ENCODE measurements at places on chromosomes 6 and 20.

DNA sequence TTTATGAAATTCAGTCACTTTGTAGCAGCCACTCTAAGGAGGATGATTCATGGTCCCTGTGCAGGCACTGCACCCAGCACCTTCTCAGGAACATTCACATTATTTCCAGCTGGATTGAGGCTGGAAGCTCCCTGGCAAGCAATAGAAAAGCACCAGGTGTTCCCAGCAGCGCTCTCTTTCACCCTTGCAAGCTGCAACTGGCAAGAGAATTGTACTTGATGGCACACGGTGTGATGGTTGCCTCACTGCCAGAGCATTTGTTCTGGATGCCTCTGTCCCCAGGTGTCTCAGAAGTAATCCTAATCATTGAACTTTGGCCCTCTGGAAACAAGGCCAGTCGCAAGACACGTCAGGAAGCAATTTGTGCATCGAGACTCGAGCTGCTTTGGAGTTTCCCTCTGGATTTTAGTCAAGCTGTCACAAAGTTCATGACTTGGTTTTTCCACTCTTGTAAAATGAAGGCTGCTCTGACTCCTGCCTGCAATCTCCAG, 24.9 kb upstream of the PHACTR2 start:
- DNase-seq = peak; percentile 57

DNA sequence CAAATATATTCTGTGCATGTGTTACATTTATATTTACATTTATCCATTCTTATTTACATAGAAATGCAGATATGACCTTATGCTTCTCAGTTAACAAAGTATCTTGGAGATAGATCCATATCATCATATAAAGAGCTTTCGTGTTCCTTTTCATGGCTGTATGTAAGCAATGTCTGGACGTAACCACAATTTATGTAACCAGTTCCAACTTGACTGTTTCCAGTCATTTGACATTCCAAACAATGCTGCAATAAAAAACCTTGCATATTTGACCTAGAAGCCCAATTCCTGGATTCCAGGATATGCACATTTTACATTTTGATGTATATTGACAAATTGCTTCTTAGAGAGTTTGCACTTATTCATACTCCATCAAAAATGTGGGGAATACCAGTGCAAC, 113.7 kb upstream of the F13A1 start:
- peak; percentile 88 for DNase-seq

GRCh38 chr20:49515586-49515985, 33.1 kb upstream of the KCNB1 start:
- DNase-seq = no peak

DNA sequence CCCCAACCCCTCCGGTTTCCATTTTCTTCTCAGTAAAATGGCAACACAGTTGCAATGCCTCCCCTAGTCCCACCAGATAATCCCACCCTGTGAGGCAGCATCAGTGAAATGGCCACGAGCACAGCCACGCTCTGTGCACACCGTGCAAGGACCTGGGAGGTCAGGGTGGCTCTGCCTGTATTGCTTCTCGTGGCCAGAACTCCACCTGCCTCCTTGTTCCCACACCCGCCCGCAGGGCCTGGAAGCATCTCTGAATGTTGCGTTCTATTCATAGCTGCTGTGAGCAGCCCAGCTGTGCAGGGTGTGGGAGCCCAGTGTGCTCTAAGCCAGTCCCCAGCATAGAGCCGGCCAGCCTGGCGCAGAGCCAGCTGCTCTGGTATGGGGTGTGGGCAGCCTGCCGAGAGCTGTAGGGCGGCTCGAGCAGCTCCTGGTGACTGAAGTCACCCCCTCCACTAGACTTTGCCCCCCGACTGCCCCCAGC, 161.1 kb downstream of the DLL1 start:
- DNase-seq = peak; percentile 54

DNA sequence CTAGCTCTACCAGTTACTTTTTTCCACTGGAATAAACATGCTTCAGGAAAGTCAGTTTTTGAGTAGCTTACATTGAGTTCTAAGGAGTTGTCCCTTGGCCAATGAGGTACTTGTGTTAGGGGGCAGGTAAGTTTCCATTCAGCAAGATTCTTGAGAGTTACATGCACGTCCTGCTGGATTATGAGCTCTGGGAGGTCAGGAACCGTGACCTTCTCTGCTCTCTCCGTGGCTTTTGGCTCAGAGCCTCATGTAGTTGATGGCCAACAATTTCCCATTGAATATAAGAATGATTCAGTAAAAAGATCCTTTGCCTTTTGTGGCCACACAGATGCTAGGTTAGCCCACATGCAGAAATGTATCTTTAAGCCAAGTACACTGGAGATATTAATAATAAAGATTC, 181.8 kb upstream of the RALGAPA2 start:
- no peak for DNase-seq

DNA sequence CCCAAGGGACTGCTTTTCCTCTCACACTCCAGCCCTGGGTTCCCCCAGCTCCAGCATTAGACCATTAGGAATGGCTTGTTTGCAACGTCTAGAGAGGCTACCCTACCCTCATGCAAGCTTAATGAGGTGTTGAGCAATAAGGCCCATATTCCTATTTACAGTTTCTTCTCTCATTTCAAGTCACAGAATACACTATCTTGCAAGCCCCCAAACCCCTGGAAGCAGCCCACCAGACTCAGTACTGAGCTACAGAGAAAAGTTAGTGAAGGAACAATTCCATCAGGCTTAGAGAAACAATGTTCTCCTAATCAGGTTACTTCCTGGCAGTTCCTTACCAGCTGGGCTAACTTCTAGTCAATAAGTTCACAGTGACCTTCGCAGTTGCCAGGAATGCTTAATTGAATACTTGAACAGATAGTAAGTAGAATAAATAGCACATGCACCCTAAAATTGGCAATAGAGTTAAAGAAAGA, 606.5 kb upstream of the NOX3 start:
- DNase-seq = no peak

DNA sequence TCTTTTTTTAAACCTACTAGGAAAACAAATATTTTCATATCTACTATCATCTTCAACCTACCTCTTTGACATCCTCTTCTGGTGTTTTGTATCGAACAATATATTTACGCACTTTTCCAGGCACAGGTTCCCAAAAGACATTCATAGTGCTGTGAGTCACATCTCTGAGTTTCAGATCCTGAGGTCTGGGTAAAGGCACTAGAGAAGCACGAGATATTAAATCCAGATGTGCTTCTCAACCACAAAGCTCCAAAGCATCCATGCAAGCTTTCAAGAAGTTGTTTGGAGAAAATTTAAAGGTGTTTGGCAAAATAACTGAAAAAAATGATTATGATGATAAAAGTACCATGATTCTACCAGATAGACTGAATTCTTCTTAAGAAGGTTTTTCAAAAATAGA, 62.7 kb downstream of the COL12A1 start:
- DNase-seq = no peak

DNA sequence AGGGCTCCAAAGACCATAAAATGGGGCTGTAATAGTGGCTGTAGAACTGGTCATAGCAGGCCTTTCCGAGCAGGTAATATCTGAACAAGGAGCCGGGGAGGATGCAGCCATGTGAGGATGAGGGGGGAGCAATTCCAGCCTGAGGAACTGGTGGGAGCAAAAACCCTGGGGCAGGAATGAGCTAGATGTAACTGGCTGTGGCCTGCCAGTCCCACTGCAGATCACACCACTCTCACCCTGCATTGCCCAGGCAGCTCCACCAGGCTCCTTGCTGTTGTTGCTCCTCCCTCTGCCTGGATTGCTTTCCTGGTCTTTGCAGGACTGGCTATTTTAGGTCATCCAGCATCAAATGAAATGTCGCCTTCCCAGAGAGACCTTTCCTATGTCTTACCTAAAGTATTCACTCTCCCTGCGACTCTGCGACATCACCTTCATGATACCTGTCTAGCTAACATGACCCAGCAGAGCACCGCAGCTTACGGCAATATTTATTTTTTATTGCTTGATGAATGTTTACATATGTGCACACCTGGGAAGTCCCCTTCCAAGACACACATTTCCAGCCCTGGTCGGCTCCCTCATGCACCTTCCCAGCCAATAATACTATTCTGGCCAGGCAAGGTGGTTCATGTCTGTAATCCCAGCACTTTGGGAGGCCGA, 2.4 kb upstream of the ZFP64 start:
- DNase-seq = no peak

DNA sequence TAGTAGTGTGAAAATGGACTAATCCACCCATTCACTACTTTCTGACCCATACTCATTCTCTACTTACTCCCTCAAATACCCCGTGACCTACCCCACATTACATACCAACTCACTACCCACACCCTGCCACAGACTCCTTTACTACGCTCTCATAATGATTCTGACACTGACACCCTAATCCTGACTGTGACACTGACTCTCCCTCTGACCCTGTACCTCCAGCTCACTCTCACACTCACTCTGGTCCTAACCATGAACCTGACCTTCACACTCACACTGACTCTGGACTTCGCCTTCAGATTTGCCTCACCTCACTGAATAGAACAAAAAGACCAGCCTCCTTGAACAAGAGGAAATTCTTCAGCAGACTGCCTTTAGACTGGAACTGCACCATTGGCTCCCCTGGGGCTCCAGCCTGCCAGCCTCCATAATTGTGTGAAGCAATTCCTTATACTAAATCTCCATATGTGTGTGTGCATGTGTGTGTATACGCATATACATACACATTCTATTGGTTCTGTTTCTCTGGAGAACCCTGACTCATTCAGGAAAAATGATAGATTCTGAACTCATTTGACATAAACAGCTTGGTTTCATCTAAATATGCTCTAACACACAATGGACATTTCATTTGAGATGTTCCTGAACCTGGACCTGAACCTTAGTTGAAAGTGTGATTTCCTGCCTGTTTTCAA, 10.5 kb upstream of the ZNF343 start:
- peak; percentile 21 for DNase-seq
